ENCODE measurements at places on chromosomes 4 and X.

GRCh38 chr4:184250795-184251669, 33.4 kb upstream of the ENPP6 start:
- no peak for DNase-seq

DNA sequence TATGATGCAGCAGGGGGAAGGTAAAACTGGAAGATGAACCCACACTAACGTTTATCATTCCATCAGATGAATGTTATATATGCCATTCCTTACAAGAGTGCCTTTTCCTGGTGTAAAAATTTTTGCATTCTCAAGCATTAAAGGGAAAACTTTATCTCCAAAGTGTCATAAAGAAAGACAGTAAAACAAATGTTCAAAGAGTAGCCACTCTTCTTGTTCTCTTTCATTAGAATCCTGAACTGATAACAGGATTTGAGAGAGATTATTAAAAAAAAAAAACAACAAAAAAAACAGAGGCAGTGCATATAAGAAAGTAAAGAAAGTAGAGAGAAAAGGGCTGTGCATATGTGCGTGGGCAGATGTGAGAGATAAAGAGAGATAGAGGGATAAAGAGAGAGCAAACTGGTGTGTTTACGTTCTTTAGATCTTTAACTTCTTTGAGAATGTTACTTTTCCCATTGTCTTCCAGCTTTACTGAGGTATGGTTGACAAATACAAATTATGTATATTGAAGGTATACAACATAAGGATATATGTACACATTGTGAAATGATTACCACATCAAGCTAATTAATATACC, 275.4 kb downstream of the HS3ST1 start:
- no peak for DNase-seq

DNA sequence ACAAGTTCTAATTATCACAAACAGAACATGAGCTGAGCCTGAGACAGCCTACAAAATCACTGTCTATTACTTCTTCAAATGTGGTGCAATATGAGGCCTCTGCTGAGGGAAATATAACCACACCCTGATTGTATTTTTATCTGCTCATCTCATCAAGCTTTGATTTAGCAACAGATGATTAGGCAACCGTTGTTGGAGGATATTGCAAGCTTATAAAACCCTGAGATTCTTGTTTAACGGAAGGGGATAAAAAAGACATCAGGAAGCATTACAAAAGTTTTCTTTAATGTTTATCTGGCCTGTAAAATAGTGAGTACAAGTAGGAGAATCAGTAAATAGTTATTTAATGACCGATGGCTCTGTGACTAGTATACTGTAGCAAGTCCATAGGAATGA, 108.5 kb downstream of the ZNF330 start:
- DNase-seq: no peak

- DNase-seq: no peak
Measured at GRCh38 chrX:17443556-17443955, 68.6 kb downstream of the NHS start.

- DNase-seq: no peak
Measured at GRCh38 chrX:15607067-15607466, 6.3 kb upstream of the ACE2 start.

GRCh38 chr4:67884701-67885100, 899 bp upstream of the TMPRSS11D start:
- DNase-seq: no peak

- DNase-seq: no peak
Measured at GRCh38 chr4:73446336-73446938, 10.4 kb downstream of the AFP start.

- DNase-seq: no peak
Measured at GRCh38 chr4:78136109-78137081, 79.3 kb downstream of the FRAS1 start.

- DNase-seq: no peak
Measured at GRCh38 chr4:185108185-185108584, 34.9 kb upstream of the SLC25A4 start.

Measured in CD8-positive, alpha-beta memory T cell (primary cell).